Lung (tissue), 17 donors: ENCODE measurements at places on chromosomes 5 and 9.

- DNase-seq: no peak
Observed at GRCh38 chr5:163079618-163080017, 357.8 kb upstream of the CCNG1 start.

- DNase-seq: no peak
Observed at GRCh38 chr9:38229504-38230155, 160.6 kb upstream of the SHB start.

DNA sequence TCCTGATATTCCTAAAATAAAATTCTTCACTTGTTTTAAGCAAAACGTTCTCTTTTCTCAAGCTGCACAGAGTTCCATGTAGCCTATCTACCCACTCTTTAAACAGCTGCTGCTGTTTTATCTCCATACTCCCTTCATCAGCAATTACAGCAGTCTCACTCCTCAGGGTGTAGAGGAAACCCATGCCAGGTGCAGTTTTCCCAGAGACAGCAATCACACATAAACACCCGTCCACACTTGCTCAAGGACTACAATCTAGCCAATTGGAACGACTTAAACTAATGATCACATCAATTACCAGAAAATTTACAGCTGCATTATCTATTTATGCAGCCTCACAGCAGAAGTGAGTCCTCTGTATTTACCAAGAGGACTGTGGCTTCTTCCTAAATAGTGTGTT lies 141.7 kb downstream of the HTR1A start:
- DNase-seq: no peak

DNA sequence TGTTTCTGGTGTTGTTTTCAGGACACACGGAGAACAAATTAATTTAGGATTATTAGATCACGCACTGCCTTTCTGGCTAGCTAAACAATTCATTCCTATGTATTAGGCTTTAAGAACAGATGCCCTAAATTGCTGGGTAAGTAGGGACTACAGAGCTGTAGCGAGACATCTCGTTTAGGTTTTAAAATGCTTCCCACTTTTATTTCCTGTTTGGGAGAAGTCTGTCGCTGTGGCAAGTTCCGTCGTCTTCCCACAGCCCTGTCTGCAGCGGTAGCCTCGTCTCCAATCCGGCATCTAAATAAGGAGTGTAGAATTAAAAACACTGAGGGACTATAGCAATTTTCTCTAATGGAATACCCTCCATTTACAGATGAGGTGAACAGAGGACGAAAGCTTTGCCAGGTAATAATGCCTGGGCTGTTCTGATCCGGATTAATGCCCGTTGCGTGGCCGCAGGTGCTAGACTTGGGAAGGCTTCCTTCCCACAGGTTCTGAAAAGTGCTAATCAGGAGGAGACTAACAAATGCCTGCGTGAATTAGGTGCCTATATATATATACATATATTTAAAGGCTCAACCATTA lies 1.3 kb upstream of the TRIM36 start:
- DNase-seq: no peak
